ENCODE measurements at places on chromosomes 3 and 15. TPM values are rescaled to one million over a fixed set of nuclear protein-coding genes. Genes with fewer than 3 reads are reported as not detected.

The CASR gene
- not detected for total RNA-seq

The NUDT16 gene
- total RNA-seq, result 38.7 TPM

The MFN1 gene
- total RNA-seq, result 67.4 TPM

The PLSCR1 gene
- total RNA-seq, result 20.4 TPM

The FAM98B gene
- total RNA-seq, result 22.5 TPM

The LYZL4 gene
- total RNA-seq, result not detected

The TNIK gene
- total RNA-seq, result 40.0 TPM

The CHAC1 gene
- total RNA-seq, result 2.5 TPM

The OXSR1 gene
- 27.3 TPM for total RNA-seq

The OR5H15 gene
- not detected for total RNA-seq

The TRH gene
- not detected for total RNA-seq

The MKRN3 gene
- total RNA-seq, result 0.15 TPM

The MELTF gene
- total RNA-seq, result 3.4 TPM

Measured in heart right ventricle (tissue), 16 donors.